ENCODE measurements at places on chromosomes 6 and 20.

GRCh38 chr6:166119116-166119911 lies 48.3 kb downstream of the TBXT start:
- DNase-seq: no peak

- no peak for DNase-seq
These were observed 433.3 kb downstream of the UTRN start for GRCh38 chr6:144718431-144718830.

GRCh38 chr6:1380625-1381427 lies 8.6 kb upstream of the FOXF2 start:
- DNase-seq: no peak

DNA sequence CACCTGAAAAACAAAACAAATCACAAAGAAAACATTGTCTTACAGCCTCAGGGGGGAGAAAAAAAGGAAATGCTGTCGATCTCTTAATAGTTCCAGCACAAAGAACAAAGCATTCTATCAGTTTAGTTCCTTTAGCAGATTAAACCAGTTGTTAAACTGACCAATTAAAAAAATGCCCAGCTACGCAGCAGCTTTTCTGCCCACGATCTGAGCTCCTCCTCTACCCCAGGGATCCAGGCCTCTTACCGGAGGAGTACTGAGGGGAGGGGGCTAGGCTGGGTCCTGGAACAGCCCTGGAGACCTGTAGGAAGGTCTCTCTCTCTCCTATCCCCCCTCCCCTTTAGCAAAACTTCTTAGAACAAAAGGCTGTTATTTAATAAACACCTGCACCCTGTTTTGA lies 13.4 kb downstream of the PTK7 start:
- no peak for DNase-seq

- DNase-seq: no peak
These were observed 1.5 kb downstream of the FAM50B start for GRCh38 chr6:3850451-3851203.

- DNase-seq: no peak
These were observed 859.0 kb downstream of the QKI start for GRCh38 chr6:164273491-164273890.

- DNase-seq: no peak
These were observed 45.0 kb downstream of the SLC23A2 start for GRCh38 chr20:4956200-4956810.

DNA sequence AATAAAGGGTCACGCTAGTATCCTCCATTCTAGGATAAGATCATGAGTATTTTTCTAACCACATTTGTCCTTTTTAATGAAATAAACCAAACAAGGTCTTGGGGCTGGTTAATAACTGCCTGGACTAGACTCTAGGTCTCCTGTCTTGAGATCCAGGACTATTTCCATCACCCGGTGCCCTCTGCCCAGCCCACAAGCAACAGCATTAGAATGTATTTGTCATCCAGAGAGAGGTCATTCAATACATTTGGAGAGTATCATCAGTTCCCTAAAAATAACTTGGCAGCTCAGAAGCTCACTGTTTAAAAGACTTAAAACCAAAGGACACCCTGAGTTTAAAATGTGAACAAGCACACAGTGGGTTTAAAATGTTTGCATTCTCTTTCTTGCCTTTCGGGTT lies 4.4 kb upstream of the RBM24 start:
- DNase-seq: no peak

GRCh38 chr6:160791981-160792418 lies 90.0 kb downstream of the PLG start:
- DNase-seq: no peak

DNA sequence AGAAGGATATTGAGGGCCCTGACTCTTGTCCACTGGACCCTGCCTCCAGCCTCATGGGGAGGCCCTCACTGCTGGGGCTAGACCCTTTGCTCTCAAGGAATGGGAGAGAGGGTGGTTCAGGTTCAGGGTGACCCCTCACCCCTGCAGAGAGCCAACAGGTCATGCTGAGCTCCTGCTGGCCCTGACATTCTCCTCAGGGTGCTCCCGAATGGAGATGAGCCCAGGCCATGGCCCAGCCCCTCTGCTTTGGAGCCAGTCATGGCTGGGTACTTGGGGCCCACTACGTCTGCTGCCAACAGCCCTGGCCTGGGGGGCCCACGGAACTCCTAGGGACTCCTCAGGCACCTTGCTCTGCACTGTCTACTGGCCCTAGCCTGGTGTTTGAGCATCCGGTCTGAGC lies 49.2 kb upstream of the MLN start:
- DNase-seq: no peak

- DNase-seq: no peak
These were observed 65.7 kb upstream of the BACH2 start for GRCh38 chr6:90362318-90362717.

- no peak for DNase-seq
These were observed 748 bp downstream of the UBE2J1 start for GRCh38 chr6:89351671-89352277.

DNA sequence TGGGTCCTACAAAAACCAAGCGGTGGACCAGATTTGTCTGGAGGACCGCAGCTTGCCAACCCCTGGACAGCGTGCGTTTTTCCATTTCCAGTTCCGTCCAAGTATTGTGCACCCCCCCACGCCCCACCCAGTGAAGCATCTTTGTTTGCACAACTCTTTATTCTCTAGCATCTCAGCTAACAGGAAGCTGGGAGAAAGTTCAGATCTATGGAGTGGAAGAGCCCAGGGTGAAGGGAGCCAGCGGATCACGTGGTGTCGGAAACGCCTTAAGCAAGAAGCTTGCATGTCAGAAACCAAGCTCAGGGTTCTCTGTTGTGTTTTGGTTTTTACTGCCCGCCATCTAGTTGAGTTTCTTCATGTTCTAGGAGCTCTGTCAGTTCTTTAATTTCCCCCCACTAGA lies 29.9 kb downstream of the ARID1B start:
- DNase-seq: no peak

DNA sequence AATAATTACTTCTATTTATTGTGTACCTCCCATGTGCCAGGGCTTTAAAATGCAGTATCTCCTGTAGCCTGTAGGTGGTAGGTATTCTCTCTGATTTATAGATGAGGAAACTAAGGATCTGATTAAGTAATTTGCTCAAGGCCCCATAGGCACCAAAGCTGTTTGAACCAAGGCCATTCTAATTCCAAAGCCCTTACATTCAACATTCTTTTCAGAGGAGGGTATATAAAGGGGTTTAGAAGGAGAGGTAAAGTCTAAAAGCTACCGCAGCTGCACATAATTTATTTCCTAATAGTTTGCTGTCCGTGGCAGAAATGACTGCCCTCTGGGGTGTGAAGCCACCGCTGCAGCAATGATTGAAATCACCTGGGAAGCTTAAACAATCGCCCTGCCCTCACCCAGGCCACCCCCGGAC lies 95.0 kb upstream of the FAM8A1 start:
- DNase-seq: no peak

- DNase-seq: no peak
These were observed 64.9 kb downstream of the ME1 start for GRCh38 chr6:83365931-83366330.

GRCh38 chr6:21299216-21299615 lies 294.3 kb upstream of the SOX4 start:
- DNase-seq: no peak

- no peak for DNase-seq
These were observed 29.0 kb upstream of the AFDN start for GRCh38 chr6:167797476-167798265.

GRCh38 chr6:144211160-144211559 lies 60.8 kb downstream of the STX11 start:
- no peak for DNase-seq

DNA sequence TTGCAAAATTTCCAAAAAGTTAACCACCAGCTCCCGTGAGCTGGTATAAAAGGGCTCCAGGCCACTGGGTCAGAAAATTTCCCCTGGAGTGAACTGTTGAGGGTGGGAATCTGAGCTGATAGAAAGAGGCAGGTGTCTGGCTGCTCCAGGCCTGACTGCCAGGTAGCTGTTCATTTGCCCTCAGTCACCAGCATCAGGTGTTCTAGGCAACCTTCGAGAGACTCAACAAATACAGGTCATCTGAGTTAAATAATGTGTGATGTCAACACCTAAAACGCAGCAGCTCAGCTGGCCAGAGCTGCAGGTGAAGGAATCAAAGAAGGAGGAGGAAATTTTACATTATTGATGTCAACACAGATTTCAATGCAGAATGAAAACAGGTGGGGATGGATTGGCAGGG lies 46.7 kb downstream of the KCNK5 start:
- DNase-seq: no peak

- no peak for DNase-seq
These were observed 115.4 kb downstream of the LAMP5 start for GRCh38 chr20:9629831-9630230.

- no peak for DNase-seq
These were observed 20.6 kb downstream of the EPHA7 start for GRCh38 chr6:93398723-93399122.

Data from HuH-7 (cell line).